Jurkat, Clone E6-1 (cell line): ENCODE measurements at places on chromosomes 4 and X.

- no peak for DNase-seq
These were observed 878.5 kb downstream of the PCDH7 start for GRCh38 chr4:31598639-31599038.

- no peak for DNase-seq
These were observed 163.0 kb upstream of the TLL1 start for GRCh38 chr4:165709973-165710526.

GRCh38 chr4:185546335-185546734 lies 11.0 kb upstream of the PDLIM3 start:
- DNase-seq: no peak

DNA sequence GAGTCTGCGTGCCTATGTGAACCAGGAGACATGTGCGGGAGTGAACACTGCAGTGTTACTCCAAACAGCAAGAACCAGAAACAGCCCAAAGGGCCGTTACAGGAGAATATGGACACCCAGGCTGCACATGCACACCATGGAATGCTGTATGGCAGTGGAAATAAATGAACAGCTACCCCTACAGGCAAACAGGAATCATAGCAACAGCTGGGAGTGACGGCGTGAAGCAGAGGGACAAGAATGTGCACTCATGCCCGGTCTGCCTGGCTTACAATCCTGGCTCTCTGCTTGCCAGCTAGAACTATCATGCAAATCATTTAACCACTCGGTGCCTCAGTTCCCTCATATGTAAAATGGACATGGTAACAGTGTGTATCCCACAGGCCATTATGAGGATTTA lies 16.6 kb downstream of the GPKOW start:
- no peak for DNase-seq

- no peak for DNase-seq
These were observed 23.1 kb upstream of the CCNQ start for GRCh38 chrX:153621949-153622598.

GRCh38 chrX:141815904-141816303 lies 22.2 kb upstream of the MAGEC3 start:
- no peak for DNase-seq

DNA sequence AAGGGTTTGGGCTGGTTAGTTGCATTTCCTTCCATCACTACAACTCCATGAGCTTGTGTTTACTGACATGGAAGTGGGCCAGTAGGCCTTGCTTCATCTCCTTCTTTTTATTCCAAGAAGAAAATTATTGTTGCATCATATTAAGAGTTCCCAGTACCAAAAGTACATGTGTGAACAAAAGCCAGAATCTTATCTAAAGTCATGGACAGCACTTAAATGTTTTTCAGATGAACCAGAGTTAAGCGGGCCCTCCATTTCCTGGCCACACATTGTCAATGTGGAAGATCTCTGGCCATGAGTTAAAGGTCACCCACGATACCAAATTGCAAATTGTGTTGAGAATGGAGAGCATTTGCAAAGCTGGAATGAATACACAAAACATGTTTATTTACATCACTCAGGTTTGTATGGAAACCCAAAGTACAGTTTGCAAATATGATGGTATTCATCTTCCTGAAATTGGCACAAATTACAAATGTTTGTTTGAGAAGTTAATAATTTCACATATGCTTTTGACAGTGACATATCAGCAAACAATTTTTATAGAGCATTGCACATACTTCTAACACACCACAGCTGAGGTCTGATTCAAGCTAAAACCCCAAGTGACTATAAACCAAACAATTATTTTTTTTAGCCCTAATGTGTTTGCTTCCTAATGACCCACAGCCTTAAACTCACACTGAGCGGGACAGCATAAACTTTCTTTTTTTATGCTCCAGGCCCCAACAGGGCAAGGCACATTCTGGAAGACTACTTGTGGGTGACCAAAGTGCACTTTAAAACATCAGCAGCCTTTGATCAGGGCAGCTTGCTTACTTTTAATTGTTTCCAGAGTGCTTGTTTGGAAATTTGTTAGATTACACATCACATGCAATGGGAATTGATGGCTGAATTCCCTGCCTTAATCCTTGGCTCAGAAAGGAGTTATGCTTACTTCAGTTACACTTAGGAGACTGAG lies 502.9 kb upstream of the SLIT2 start:
- DNase-seq: no peak

- DNase-seq: no peak
These were observed at the start of gene AKAP14 for GRCh38 chrX:119895843-119896326. TSS of gene AKAP14 (plus strand) at chrX:119895893. CDS start at chrX:119903224, 7,331 bp downstream.

- DNase-seq: no peak
These were observed 7.2 kb downstream of the SSR4 start for GRCh38 chrX:153801669-153802068.

- DNase-seq: no peak
These were observed 40.8 kb downstream of the SLC34A2 start for GRCh38 chr4:25696409-25696808.

DNA sequence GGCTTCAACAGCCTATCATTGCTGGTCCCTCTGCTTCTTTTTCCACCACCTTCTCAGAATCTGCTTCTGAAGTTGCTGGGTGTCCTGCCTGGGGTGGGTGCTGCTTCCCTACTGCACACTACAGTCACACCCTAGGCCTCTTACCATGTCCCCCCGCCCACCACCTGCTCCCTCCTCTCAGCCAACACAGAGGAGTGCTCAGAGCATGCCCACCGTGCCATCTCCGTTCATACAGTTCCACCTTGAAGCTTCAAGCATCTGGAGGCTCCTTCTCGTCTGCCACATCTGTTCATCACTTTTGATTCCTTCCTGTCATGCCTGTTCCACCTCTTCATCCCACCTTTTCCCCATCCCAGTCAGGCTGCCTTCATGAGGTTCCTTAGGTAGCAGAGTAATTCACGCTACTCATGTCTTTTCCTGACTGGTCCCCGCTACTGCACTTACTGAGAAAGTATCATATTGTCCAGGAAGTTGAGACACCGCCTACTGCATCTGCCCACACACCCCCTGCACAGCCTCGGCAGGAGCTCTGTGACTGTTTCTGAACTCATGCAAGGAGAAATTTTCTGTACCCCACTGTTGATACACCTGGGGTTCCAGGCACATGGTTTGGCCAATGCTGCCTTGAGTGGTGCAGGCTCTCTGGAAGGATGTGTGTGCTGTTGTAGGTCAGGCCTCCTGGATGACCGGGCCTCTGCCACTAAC lies 39.5 kb downstream of the HADH start:
- peak; percentile 58 for DNase-seq

DNA sequence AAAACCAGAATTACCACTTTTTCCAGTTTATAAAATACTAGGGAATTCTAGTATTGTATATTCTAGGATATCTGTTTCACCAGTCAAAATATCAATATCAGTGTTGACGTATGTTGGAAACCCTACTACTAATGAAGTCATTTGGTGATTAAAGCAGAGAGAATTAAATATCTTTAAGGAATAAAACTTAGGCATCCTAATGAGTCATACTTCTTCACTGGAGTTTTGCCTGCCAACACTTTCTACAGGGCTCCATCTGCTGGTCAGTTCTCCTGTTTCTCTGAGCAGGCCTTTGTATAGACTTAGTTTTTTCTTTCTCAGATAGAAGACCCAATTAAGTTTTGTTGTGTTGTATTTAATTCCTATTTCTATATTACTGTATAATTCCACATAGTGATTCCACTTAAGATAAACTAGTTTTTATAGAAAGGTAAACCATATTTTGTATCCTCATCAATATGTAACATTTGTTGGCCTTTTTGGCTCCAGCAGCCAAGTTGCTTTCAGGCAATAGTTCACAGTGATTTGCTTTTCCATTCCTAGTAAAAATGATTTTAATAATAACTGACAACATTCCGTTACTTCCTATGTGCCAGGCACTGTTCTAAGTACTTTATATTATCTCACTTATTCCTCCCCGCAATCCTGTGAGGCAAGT lies 3.5 kb downstream of the AP1AR start:
- DNase-seq: peak; percentile 58

- DNase-seq: no peak
These were observed 174.9 kb downstream of the FSTL5 start for GRCh38 chr4:161988946-161989345.

DNA sequence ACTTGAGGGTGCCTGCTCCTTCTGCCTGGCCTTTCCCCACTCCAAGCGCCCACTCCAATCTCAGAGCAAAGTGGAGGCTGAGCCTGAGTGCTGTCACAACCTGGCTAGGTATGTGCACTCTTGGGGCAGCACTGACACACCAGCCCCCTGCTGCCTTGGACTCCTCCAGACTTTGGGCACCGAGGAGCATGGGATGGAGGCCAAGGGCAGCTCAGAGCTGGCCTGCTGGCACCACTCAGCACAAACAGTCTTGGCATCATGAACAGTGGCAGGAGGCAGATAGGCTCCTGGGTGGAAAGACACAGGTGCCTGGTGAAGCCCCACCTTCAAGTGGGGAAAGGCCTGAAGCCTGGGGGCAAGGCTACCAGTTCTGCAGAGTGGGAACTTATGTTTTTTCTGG lies 91.8 kb downstream of the KCNIP4 start:
- DNase-seq: no peak

GRCh38 chr4:16034010-16034748 lies 49.6 kb downstream of the PROM1 start:
- no peak for DNase-seq

DNA sequence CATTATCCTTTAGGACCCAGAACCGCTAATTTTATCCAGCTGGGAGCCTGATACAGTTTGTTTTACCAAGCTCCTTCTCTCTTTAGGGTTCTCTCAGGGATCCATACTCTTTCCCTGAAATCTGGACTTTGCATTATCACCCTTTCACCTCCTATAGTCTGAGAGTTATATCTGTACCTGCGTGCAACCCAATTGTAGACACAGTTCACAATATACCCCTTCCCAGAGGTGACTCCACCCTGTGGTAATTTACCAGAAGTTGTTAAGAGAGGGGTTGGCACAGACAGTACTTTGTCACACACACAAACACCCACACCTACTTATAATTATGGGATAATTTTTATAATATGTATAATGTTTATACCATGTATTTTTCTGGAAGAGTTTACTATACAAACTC lies 275.8 kb upstream of the NR3C2 start:
- no peak for DNase-seq

- DNase-seq: no peak
These were observed 66.0 kb downstream of the MANBA start for GRCh38 chr4:102694791-102695190.

DNA sequence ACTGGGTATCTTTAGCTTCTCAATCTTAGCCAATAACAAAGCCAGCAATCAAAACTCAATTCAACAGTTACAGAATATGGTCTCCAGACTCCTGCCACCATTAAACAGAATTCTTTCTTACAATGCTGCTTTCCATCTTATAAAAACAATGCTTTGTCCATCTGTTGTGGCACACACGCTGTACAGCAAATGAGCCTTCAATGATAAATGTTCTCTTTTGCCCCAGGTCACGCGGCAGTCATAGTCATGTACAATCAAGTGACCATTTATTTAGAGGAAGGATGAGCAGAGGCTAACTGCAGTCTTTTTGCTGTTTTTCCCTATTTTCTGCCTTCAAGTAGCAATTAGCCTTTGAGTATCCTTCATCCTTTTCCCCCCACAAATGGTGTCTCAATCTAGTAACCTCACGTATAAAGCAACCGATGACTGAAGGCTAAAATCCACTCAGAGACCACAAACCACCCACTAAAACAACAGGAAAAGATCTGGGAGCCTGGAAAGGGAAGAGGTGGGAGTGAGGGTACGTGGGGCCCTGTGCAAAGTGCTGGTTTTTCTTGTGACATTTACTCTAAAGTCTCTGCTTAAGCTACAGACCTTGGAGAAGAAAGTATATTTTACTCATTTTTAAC lies 24.4 kb downstream of the TRIM2 start:
- no peak for DNase-seq

DNA sequence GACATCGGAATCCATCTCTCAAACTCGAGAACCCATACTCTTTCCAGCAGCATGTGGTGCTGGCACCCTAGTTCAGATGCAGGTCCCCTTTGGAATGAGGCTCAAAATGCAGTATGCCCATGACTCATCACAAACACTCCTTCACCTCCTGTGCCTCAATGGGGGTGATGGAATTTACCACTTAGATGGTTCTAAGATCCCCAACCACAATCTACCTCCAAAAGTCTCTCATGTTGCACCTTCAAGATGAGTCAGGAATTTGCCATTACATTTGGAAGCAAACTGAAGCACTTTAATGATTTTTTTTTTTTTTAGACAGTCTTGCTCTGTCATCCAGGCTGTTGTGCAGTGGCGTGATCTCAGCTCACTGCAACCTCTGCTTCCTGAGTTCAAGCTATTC lies 8.5 kb upstream of the MID1 start:
- no peak for DNase-seq

GRCh38 chr4:52957835-52958631 lies 95.9 kb downstream of the RASL11B start:
- DNase-seq: no peak

DNA sequence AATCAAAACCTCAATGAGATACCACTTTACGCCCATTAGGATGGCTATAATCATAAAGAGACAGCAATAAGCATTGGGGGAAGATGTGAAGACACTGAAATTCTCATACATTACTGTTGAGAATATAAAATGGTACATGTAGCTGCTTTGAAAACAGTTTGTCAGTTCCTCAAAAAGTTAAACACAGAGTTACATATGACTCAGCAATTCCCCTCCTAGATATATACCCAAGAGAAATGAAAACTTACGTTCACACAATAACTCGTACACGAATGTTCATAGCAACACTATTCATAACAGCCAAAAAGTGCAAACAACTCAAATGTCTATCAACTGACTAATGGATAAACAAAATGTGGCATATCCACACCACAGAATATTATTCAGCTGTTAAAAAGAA lies 36.6 kb downstream of the PHF8 start:
- no peak for DNase-seq

GRCh38 chrX:16804923-16805464 lies 18.7 kb downstream of the TXLNG start:
- no peak for DNase-seq

- DNase-seq: no peak
These were observed 961.0 kb downstream of the FAM133A start for GRCh38 chrX:94635003-94635402.

DNA sequence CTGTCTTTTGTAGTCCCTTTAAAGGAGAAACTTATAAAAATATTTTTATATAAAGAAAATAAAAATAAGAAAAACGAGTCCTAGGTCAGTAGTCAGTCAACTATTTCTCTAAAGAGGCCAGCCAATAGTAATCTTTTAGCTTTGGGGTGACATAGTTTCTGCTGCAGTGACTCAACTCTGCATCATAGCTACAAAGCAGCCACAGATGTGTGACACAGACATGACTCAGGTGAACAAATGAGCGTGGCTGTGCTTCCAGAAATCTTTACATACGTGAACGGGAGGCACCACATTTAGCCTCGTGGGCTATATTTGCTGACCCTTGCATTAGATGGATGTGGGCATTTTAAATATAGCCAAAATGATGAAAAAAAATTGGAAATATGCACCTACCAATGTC lies 1862.5 kb upstream of the TENM3 start:
- DNase-seq: no peak

- DNase-seq: no peak
These were observed 291.8 kb upstream of the FAT4 start for GRCh38 chr4:125022855-125023501.

- DNase-seq: no peak
These were observed 84.5 kb downstream of the ACOX3 start for GRCh38 chr4:8355864-8356565.
